ENCODE measurements at places on chromosomes 5 and 9. TPM values are rescaled to one million over a fixed set of nuclear protein-coding genes. Genes with fewer than 3 reads are reported as not detected.

- DNase-seq: no peak
Measured at GRCh38 chr9:130240410-130241197, 25.0 kb upstream of the HMCN2 start.

- DNase-seq: no peak
Measured at GRCh38 chr5:3592298-3592697, 3.3 kb upstream of the IRX1 start.

DNA sequence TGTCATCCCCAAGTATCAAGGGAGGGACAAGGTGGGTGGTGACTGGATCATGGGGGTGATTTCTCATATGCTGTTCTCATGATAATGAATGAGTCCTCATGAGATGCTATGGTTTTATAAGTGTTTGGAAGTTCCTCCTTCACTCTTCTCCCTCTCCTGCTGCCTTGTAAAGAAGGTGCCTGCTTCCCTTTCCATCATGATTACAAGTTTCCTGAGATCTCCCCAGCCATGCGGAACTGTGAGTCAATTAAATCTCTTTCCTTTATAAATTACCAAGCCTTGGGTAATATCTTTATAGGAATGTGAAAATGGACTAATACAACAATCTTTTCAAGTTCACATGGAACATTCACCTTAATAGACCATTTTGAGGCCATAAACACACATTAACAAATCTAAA, 21.5 kb upstream of the DOCK2 start:
- no peak for DNase-seq

Gene ORM2
- total RNA-seq: not detected

GRCh38 chr5:149079883-149080282, 17.0 kb upstream of the SH3TC2 start:
- no peak for DNase-seq

Gene SLC4A9
- total RNA-seq: not detected

DNA sequence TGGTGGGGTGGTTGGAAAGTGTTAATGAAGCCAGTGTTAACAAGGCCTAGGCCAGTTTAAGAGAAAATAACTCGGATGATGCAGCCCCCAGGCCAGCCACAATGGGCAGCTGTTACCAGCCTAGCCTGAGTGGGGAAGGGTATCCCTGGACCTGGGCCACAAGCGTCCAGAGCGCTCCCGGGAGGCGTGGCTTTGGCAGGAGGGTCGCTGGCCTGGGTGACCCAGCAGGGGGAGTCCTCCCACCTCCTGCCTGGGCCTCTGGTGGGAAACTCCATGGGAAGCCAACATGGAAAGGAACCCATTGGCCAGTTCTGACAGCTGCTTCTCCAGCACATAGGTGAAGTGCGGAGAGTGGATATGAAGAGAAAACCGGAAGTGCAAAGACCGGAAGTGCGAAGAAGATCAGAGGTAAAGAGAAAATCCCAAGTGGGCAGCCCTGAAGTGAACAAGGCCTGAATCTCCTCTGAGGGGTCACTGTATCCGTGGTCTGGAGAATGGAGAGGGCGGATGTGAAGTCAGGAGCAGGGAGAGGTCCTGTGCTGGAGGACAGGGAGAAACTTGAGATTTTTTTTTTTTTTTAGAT, 79.0 kb downstream of the ADCY2 start:
- no peak for DNase-seq

GRCh38 chr5:124952079-124952478, 205.6 kb upstream of the ZNF608 start:
- no peak for DNase-seq

- no peak for DNase-seq
Measured at GRCh38 chr5:36904677-36905076, 28.1 kb downstream of the NIPBL start.

- DNase-seq: no peak
Measured at GRCh38 chr5:103010168-103010567, 109.8 kb downstream of the GIN1 start.

- no peak for DNase-seq
Measured at GRCh38 chr9:109934857-109935215, 154.8 kb downstream of the PALM2AKAP2 start.

GRCh38 chr5:123460296-123460729, 37.1 kb upstream of the CEP120 start:
- DNase-seq: no peak

Gene SPATA9
- not detected for total RNA-seq

DNA sequence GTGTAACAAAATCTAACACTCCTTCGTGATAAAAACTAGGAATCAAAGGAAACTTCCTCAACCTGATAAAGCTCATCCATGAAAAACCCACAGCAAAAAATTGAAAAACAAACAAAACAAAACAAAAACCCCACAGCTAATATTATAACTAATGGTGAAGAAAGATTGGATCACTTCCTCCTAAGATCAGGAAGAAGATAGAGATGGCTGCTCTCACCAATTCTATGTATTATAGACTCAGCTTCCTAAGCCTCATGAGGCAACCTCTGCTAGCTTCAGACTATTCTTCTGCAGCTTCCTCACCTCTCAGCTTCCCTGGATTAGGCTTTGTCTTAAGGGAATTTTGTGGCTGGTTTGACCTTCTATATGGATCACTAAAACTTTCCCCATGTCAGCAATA, 40.1 kb downstream of the PHAX start:
- no peak for DNase-seq

Gene PCDHA9
- 0.34 TPM for total RNA-seq

DNA sequence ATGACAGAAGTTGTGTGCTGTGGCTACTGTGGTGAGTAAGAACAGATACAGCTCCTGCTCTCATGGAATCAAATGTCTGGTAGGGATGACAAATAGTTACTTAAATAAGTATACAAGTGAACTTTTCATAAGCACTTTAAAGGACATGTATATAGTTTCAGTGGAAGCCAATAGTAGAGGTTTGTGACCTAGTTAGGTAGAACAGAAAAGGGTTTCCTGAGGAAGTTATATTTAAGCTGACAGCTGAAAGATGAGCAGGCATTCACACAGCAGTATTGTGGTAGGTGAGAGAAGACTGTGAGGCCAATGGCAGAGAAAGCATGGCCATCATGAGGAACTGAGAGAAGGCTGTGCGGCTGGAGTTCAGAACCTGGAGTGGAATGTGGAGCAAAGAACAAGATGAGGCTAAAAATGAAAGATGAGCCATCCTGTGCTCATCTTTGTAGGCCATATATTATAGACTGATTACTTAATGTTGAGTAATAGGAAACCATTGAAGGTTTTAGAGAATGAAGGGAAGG, 15.4 kb downstream of the FAM174A start:
- no peak for DNase-seq

- DNase-seq: no peak
Measured at GRCh38 chr9:89838621-89839020, 233.8 kb downstream of the GADD45G start.

Gene UAP1L1
- 5.7 TPM for total RNA-seq

GRCh38 chr9:89632192-89632733, 27.5 kb downstream of the GADD45G start:
- DNase-seq: no peak

- DNase-seq: no peak
Measured at GRCh38 chr5:62334082-62334481, 28.1 kb downstream of the KIF2A start.

- no peak for DNase-seq
Measured at GRCh38 chr5:175696139-175696854, 38.4 kb downstream of the HRH2 start.

- no peak for DNase-seq
Measured at GRCh38 chr5:36041537-36041845, 25.2 kb downstream of the UGT3A2 start.

DNA sequence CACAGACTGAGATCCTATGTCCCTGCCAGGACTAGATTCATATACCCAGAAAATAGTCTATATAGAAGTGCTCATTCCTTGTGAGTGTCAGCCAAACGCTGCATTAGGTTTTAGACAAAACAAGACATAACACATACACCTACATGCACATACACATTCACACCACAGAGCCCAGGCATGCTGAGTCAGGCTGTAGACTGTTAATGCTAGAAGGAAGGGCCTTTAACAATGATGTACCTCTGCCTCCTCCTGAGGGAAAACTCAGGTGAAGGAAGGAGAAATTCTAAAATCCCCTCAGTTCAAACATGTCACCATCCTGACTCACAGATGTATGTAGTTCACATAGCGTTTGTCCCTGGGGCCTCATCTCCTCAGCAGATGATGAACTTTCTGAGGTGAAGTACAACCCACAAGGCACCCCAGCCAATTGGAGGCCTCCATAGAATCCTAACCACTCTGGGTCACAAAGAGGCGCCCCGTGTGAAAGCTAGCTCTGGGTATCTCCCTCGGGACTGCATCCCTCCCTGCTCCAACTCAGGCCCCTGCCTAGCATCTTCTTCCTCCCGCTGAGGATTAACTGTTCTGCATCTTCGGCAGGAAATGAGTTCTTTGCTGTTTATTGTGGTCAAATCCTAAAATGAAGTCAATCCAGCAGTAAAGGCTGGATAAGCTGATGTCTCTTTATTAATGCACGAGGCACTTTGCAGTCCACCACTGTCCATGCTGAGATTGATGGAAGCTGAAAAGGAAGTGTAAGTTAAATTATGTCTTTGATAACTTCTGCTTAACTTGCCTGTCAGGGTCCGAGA, 40.8 kb upstream of the FSTL4 start:
- no peak for DNase-seq

Gene GDNF
- total RNA-seq: 1.4 TPM

DNA sequence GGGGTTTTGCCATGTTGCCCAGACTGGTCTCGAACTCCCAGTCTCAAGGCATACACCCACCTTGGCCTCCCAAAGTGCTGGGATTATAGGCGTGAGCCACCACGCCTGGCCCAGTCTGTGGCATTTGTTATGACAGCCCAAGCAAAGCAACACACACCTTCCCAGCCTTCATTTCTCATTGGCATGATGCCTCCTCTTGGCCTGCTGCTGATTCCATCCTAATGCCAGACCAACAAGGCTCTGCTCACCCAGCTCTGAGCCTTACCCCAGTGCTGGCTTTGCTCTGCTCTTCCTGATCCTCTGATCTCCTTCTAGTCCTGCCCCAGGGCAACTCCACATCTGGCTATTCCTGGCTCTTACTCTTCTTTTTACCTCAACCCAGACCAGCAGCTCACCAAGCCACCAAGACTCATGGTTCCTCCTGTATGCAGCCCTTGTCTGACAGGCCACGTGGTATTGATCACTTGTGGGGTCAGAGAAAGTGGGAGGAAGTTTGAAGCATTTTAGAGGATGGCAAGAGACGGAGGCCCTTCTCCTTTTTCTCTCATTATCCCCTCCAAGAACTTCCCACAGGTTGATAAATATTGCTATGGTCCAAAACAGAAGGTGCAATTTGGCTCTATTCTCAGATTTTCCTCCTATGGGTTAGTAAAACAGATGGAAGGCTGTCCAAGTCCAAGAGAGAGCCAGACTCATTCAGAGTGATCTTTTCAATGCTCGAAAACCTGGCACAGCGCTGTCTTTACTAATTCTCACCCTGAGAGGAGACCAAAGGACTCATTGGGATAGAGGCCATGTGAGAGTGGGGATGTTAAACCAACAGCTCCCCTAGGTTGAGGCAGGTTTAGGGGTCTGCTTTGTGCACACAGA, 958 bp downstream of the CD180 start:
- DNase-seq: no peak

GRCh38 chr5:172766287-172767108, 4.5 kb downstream of the DUSP1 start:
- DNase-seq: peak; percentile 96

- DNase-seq: no peak
Measured at GRCh38 chr5:177329883-177330282, 18.2 kb upstream of the MXD3 start.

Gene GABBR2
- total RNA-seq: 0.32 TPM

Gene SPINK4
- total RNA-seq: not detected

GRCh38 chr5:179176166-179176565, 116.0 kb downstream of the ZNF354C start:
- no peak for DNase-seq

DNA sequence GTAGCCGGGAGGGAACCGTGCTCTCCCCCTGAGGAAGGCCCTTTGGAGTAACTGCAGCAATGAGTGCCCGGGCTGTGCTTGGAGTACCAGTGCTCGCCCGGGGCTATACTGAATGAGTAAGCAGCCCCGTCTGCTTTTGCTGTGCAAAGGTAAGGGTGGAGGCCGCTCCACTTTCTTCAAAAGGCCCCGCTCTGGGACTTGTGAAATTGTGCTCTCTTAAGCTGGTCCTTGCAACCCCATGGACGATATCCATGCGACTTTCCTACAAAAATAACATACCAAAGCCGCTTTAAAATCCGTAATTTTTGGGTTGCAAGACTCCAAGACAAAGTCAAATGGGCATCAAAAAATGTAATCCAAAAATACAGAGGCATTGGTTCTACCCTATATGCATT, 578 bp upstream of the TNFAIP8 start:
- DNase-seq: no peak

DNA sequence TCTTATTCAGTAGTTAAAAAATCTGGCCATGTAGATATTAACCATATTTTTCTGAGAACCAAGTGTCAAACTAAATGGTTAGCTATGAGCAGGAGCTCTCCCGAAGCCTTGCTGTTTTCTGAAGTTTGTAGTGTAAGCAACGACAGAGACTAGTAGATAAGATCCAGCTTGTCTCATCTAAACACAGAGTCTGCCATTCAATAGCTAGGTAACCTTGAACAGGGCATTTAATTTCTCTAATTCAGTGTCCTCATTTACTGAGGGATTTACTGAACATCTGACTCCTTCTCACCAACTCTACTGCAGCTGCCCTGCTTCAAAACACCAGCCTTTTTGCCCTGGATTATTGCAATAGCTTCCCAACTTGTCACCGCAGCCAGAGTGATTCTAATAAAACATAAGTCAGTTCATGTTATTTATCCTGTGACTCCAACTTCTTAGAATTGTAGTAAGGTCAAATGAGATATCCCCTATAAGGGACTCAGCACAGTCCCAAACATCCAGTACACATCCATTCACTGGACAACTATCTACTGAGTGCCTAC, 337.0 kb downstream of the PLK2 start:
- DNase-seq: no peak

DNA sequence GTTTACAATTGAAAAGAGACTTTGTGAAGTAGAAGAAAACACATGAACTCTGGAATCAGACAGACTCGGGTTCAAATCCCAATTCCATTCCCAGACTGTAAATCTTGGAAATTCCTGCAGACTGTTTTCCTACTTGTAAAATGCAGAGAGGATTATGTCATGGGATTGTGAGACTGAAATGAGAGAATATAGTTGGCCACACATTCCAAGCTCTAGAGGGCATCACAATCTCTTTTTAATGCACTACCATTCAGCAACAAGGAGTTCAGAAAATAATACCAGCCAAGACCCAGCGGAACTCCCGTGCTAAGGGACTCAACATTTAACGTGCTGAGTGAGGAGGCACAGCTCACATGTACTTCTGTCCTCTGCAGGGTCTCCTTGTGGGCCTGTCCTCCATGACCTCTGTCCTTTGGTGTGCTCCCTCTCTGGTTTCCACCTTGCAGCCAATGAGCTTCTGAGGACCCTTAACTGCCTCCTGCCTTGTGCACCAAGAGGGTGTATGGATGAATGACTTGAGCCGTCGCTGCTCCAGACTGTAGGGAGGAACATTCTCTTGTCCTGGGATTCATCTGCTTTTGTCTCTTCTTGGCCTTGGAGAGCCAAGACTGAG, 263.5 kb downstream of the NTRK2 start:
- no peak for DNase-seq

GRCh38 chr5:175457466-175457865, 13.5 kb upstream of the DRD1 start:
- DNase-seq: no peak
